ENCODE measurements at places on chromosomes 5 and 9.

- DNase-seq, result no peak
These were observed 227.8 kb upstream of the CDH9 start for GRCh38 chr5:27266184-27266583.

GRCh38 chr9:124442379-124442778 is 7.9 kb upstream of the ADGRD2 start:
- no peak for DNase-seq

DNA sequence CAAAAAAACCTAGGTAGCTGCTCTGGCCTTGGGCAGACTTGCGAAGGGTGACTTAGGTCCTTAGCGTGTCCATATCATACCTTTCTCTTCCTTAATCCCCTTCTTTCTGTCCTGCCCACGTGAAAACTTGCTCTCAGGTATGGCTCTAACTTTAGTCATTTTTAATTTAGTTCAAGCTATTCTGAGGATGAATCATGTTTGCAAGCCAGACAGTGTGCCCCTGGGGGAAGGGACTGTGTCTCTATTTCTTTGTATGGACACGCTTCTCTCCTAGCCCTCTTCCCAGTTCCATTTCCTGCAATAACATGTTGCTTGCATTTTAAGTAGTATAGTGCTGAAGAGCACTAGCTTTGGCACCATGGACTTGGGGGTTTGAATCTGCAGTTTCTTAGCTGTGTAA is 120.6 kb downstream of the PTTG1 start:
- no peak for DNase-seq

DNA sequence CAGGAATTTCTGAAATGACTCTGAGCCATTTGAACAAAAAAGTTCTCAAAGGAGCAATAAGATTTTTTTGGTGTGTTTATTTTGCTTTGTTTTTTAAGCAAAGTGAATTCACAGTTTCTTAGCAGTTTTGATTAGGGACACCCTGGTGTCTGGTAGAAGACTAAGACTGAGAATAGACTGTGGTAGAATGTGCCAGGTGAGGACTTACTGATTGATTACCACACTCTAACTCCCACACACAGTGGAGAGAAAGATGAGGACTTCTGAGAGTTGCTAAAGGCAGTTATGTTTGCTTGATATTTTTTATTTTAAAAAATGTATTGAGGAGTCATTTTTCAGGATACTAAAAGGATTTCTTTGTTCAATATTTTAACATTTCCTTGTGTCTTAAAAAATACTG is 175.1 kb downstream of the CD180 start:
- DNase-seq, result no peak

- DNase-seq, result no peak
These were observed 127.9 kb upstream of the SLC30A5 start for GRCh38 chr5:68965926-68966325.

DNA sequence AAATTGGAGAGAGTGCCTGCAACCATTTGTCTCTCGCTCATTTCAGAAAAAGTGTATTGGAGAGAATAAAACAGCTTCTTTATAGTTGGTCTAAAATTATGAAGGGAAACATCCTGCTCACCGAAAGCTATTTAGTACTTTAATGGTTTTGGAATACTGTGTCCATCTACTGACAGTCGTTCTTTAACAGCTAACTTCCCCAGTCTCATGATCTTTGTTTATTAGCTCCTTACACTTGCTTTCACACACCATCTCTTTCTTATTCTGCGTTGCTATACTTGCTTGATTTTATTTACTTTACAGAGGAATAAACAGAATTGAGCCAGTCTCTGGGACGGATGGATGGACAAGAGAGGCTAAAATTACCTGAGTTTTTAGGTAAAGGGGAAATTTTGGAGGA is 229.3 kb downstream of the CCDC171 start:
- no peak for DNase-seq

DNA sequence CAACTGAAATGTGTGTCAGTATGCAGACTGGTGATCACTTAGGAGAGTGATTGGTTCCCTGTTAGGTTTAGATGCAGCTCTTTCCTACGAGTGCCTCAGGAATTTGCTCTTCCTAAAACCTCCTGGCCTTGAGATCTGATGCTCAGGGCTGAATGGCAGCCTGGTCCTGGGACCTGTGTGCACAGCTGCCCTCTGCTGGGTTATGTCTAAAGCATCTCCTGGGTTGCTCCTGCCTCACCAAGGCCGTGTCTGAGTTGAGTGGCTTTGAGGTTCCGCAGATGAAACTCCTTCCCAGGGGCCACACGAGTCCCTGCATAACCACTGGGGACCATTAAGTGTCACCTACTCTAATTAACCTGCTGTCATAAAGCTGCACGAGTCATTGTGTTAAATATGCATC is 59.5 kb downstream of the MVB12B start:
- no peak for DNase-seq
